Occipital lobe (tissue), 3 donors: ENCODE measurements at places on chromosomes 5 and 9. TPM values are rescaled to one million over a fixed set of nuclear protein-coding genes. Genes with fewer than 3 reads are reported as not detected.

Gene SLCO6A1
- 0.94 TPM for total RNA-seq

Gene CCL27
- total RNA-seq, result 0.31 TPM

Gene HRH2
- 6.9 TPM for total RNA-seq

Gene FBP2
- not detected for total RNA-seq

Gene CEL
- not detected for total RNA-seq

- no peak for DNase-seq
These were observed 265.6 kb downstream of the PAPPA start for GRCh38 chr9:116419181-116419580.

DNA sequence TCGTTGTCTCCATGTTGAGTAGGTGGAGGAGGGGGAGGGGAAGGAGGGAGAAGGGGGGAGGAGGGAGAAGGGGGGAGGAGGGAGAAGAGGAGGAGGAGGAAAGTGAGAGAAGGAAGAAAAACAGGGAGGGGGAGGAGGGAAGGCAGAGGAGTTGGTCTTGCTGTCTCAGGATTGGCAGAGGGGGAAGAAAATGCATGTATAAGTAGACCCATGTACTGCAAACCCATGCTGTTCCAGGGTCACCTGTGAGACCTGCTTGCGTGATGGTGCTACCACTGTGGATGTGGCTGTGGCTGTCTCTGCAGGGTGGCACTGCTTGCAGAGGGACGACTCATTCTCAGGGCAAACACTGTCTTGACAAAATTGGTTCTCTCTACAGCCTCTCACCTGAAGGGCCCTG, 76.3 kb downstream of the PTCH1 start:
- DNase-seq, result no peak
